ENCODE measurements at places on chromosomes 2 and 18. TPM values are rescaled to one million over a fixed set of nuclear protein-coding genes. Genes with fewer than 3 reads are reported as not detected.

DNA sequence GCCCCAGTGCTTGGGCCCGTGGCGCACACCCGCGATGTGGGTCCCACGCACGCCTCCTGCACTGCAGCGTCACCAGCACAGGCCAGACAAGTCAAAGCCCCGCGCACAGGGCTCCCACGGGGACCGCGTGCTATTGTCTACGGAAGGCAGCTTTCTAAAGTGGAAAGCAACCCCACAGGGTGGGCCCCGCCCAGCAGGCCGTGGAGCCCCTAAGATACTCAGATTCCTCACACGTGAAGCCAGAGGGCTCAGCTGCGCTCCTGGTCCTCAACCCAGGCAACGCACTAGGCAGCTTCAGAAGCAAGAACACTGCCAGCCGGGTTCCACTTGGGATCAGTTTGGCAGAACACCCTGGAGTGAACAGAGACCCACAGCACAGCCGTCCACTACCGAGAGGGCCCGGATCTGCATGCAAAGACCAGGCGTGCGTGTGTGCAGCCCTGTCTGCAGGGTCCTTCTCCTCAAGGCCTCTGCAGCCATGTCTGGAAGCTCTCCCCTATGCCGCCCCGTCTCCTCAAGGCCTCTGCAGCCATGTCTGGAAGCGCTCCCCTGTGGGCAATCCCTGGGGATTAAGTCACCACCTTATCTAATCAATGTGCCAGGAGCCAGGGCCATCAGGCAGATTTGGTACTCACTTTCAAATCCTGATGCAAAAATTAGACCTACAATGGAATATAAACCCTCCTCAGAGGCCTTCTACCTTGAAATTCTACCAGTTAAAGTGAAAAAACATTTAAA is 231.3 kb downstream of the HDAC4 start:
- no peak for DNase-seq

DNA sequence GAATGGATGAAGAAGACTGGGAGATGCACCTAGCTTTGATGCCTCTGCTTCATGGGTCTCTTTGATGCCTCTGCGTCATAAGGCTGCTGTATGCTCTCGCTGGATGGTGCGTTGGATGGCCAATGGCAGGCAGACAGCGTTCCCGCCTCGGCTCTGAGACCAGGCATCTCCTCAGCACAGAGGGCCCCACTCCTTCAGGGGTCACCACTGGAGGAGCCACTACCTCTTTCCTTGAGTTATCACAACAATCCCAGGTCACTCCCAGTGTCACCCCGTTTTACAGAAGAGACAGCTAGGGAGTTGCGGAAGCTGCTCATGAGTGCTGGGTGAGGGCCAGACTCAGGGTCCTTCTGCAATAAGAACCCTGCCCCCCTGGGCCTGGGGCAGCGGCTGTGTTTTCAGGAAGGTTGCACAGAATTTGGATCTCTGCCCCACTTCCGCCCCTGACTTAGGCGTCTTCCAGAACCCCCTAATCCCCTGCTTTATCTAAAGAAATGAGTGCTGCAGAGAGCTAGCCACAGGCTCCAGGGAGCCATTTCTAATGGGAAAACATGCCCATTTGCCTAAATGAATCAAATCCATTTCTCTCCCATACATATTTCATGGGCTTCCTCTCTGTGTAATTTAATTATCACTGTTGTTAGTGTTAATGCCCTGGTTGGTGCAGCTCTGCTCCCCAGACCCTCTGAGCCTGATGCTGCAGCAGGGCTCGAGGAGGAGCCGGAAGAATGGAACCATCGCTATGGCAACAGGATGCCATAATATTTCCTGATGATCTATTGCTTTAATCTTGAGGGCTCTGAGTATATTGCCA is 131.8 kb upstream of the HS6ST1 start:
- no peak for DNase-seq

- no peak for DNase-seq
Observed at GRCh38 chr2:218997731-218998130, 4.5 kb upstream of the CRYBA2 start.

GRCh38 chr2:241068942-241069810 is 32.9 kb downstream of the MTERF4 start:
- DNase-seq: no peak

UGT1A3 gene
- total RNA-seq: 6.0 TPM

All from Calu3 (cell line).